ENCODE measurements at places on chromosomes 16 and 17.

- DNase-seq, result no peak
These were observed 85.9 kb downstream of the SPAG9 start for GRCh38 chr17:51034800-51035199.

GRCh38 chr17:48513666-48514455 is 16.9 kb downstream of the HOXB1 start:
- DNase-seq, result no peak

- no peak for DNase-seq
These were observed 47.9 kb downstream of the TOX3 start for GRCh38 chr16:52499060-52499440.

DNA sequence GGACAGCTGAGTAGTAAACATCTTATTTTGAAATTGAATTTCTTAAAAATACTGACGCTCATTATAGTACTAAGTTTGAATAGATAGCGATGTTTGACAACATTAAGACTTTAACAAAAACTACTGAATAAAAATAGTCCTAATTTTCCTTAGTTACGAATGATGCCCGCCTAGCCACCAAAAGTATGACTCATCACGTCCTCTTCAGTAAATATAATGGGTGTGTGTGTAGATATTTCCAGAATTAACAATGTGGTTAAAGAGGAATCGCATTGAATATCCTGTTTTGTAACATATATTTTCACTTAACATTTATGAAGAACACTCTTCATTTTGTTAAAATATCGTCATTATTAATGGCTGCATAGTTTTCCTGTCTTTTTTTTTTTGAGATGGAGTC is 187.6 kb downstream of the MYO1D start:
- DNase-seq, result no peak

- no peak for DNase-seq
These were observed 73.7 kb downstream of the MRC2 start for GRCh38 chr17:62700964-62701705.

- DNase-seq, result no peak
These were observed 25.7 kb downstream of the KATNB1 start for GRCh38 chr16:57761301-57761700.

- DNase-seq, result no peak
These were observed 54.8 kb upstream of the CRISPLD2 start for GRCh38 chr16:84764970-84765369.

DNA sequence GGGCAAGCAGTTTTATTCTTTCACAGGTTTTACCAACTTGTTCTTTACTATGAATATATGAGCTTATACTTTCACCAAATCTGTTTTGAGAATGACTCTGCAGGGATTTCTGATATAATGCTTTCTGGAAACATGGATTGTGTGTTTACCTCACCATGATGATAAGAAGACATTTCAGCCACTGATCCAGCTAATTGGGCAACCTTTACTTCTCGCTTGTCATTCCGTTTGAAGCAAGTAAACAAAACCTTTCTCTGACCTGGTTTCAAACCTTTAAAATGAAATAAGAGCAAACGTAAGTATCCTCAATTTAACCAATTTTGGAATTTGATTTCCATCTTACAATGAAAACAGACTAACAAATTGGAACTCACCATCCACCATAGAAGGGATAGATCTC is 13.7 kb downstream of the TOP2A start:
- no peak for DNase-seq
